ENCODE measurements at places on chromosomes 12 and 14.

DNA sequence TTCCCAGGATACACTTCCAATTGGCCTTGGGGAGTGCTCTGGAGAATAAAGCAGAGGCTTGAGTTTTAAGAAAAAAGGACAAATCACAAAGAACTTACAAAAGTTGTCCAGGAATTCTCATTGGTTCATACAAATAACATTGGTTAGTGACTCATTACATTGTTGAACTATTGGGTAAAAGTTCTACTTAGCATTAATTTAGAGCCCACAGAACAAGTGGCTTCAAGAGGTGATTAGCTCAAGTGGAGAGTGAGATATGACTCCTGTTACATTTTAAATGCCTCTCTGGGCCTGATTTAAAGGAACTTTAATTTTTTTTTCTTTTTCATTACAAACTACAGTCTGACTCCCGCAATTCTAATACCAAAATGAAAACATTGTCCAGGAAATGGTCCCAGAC lies 72.9 kb downstream of the ASCL4 start:
- DNase-seq = no peak

- DNase-seq = no peak
These were observed 87.9 kb downstream of the SYNE3 start for GRCh38 chr14:95428557-95428956.

DNA sequence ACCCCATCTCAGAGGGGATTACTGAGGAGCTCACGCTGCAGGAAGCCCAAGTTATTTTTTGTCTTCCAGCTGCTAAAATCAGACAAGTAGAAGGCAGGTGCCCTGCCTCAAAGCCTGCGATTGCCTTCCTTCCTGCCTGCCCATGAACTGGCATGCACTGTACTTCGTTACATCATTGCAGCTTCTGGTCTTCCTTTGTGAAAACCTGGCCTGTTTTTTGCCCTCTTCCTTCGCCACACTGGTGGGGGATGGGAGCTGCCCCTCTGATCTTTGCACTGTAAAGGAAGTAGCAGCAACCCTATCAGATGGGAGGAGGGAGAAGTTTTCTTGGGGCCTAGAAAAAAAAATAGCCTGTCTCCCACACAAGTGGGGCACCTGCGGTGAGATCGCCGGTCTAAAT lies 1098.7 kb downstream of the BCL11B start:
- DNase-seq = no peak

DNA sequence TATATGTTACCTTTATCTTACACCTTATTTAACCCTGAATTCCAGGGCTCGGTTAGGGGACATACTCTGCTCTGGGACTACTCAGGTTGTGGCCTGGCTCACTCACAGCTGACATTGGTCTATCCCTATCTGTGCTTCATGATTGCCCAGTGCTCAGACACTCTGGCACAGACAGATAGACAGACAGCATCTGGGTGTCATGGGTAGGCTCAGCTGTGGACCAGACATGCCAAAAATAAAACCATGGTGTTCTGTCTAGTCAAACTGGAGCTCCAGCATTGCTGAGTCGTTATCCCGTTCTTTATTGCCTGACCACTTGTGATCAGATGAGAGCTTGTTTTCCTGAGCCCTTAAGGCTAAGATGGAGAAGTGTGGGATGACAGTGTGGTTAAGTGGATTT lies 29.0 kb downstream of the FBXW8 start:
- DNase-seq = no peak

DNA sequence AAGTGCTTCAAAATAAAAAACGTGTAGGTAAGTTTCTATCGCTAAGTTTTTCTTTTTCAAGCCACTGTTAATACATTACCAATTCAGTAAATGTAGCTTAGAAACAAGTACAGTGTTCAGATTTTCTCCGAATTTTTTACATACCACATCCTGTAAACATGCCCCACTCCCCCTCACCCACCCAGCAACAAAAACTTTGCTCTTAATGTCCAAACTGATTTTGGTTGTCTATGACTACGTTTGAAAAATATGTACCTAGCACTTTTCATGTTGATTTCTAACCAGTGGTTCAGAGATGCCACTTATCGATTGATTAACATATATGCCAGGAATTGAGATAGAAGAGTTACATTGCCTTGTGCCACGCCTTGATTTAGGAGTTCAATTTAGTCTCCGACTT lies 663 bp upstream of the LIN7A start:
- DNase-seq = no peak

DNA sequence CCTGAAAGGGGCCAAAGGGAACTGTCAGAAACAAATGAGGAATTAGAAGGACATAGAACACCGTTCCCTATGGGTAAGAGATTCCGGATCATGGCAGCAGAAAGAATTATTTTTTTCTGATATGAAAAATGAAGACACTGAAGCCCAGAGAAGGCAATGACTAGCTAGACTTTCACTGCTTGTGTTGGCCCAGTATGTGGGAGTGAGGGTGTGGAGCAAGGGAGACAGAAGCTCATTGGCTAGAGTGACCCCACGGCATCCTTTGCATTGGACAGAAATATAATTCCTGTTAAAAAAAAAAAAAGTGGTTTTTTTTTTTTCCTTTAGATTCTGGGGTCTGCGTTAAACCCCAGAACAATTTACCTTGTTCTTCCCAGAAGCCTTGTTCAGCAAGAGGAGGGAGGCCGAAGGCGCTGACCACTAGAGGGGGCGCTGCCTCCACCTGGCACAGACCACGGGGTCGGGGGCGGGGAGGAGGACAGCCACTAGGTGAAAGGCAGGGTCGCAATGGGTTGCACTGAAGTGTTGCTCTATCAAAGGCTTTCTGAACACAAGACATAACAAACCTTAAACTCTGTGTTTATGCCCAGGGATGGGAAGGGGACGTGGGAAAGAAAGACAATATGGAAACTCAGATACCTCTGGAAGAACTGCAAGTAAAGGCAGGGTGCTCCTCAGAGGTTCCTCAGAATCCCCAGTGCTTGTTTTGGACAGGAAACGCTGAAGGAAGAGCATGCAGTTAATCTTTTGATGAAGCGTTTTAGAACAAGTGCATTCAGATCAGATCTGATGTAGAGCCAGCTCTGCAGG lies 156.8 kb downstream of the KCNA5 start:
- DNase-seq = no peak

DNA sequence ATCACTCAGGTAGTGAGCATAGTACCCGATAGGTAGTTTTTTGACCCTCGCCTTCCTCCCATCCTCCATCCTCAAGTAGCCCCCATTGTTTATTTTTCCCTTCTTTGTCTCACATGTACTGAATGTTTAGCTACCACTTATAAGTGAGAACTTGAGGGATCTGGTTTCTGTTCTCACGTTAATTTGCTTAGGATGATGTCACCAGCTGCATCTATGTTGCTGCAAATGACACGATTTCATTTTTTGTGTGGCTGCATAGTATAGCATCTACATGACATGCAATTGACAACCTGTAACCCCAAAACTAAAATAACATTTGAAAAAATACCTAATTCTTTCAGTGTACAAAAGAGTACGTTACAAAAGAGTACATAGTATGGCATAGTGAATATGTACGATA lies 254.0 kb upstream of the NOVA1 start:
- DNase-seq = no peak

- DNase-seq = no peak
These were observed 707.4 kb upstream of the FBXO33 start for GRCh38 chr14:40139657-40140056.
